Mucosa of descending colon (tissue), 3 donors: ENCODE measurements at places on chromosomes 5 and 9.

DNA sequence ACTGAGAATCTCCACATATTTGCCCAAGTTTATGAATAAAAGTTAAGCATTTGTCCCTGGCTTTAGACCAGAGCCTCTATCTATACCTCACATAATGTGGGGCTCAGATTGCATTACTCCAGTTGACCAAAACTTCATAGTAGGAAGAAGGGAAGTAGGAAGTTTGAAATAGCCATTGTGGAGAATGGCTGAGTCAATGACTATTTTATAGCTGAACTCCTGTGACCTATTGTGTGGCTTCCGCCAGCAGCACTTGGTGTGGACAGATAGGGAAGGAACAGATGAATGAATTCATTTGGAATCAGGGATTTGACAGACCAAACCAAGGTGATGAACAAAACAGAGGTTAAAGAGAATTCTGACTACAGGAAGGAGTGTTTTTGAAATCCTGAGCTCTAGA is 92.9 kb upstream of the LPAR1 start:
- DNase-seq = no peak

GRCh38 chr5:143594902-143595818 is 191.7 kb upstream of the NR3C1 start:
- DNase-seq = no peak

- DNase-seq = no peak
Observed at GRCh38 chr5:139245637-139246339, 47.6 kb upstream of the SIL1 start.

DNA sequence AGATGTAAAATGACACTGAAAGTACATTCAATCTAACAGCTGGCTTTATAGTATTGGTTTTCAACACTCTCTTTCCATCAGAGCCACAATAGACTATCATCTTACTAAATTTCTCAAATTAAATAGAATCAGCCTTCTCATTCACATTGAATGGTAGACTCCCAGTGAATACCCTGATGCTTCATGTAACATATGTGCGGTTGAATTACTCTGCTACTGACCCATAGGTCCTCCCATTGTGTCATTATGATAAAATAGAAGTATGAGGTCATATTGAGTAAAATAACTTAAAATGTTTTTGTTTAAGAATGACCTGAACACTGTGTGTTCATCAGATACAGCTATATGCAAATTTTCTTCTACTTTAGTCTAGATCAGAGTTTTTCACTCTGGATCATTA is 75.9 kb upstream of the ADAMTSL1 start:
- no peak for DNase-seq

DNA sequence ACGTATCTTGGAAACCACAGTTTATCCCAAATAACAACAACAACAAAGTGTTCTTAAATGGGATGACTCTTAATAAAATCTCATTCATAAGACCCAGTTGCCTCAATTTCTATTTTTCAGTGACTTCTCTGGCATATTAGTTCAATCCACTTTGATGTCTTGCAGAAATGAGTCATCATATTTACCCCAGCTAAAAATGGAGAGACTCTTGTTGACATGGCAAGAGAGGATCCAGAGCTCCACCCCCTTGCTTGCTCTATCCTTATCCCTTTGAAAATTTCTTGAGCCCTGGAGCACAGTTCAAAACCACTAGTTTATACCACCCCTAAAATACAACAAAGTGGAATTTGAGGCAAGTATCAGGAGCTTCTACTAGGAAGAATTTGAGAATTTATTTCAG is 20.8 kb downstream of the VCAN start:
- DNase-seq = no peak

- no peak for DNase-seq
Observed at GRCh38 chr9:95406121-95406520, 88.6 kb upstream of the FANCC start.

DNA sequence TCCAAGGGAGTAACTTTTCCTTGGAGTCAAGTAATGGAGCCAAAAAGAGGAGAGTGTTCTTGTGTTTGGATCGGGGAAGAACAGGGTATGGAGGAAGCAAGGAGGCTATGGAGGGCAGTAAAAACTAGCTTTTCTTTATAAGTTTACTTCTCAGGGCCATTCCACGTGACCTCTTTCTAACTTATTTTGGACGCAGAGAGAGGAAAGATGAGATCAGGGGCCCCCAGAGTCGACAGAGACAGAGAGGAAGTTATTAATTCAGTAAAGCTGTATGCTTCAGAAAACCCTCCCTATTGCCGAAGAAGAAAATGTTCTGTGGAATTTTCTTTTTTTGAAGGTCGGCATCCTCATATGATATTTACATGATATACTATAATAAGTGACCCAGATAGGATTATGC is 233.8 kb upstream of the MPDZ start:
- no peak for DNase-seq

GRCh38 chr5:139664727-139665351 is 16.7 kb downstream of the CXXC5 start:
- no peak for DNase-seq

DNA sequence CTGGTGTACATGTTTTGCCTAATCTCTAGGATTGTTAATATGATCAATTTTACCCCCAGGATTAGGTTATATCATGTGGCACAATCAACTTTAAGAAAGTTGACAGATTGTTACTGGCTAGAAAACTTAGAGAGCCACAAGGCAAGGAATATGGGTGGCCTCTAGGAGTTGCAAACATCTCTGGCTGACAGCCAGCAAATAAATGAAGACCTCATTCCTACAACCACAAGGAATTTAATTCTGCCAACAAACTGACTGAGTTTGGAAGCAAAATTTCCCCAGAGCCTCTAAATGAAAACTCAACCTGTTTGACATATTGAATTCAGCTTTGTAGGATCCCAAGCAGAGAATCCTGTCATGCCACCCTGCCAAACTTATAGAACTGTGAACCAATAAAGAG is 196.4 kb upstream of the PTGER4 start:
- no peak for DNase-seq

DNA sequence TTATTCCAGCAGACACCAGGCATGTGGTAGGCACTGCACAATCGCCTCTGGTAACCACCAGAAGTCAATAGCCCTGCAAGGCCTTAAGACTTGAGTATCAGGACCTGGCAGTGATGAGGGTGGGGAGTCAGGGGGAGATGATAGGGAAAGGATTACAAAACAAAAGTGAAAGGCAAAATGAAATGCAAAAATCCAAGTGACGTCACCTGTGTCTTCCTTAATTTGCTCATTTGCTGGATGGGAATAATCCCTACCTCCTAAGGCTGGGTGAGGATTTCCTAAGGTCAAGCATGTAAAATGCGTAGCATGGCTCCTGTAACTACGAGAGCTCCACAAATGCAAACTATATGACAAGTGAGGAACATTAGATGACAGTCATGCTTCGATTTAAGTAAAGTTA is 58.4 kb downstream of the FOXI1 start:
- DNase-seq = no peak

DNA sequence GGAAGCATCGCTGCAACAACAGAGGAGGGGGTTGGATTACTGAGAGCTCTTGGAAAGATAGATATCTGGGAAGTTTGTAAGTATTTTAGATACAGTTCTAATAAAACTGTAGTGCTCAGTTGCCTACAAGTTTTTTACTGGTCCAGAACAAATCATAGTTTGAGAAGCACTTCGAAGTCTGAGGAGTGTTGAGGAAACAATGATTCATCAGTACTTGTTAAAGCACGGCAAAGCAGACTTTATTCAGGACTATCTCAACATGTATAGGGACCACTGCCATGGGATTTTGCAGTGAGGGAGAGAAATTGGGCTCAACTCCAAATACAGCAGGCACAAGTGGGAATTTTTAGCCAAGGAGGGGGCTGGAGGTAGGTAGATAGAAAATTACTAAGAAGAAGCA is 25.3 kb upstream of the RECK start:
- no peak for DNase-seq

GRCh38 chr9:9612270-9612669 is 1000.5 kb downstream of the PTPRD start:
- DNase-seq = no peak

GRCh38 chr9:111187376-111187775 is 142.6 kb downstream of the OR2K2 start:
- DNase-seq = no peak

DNA sequence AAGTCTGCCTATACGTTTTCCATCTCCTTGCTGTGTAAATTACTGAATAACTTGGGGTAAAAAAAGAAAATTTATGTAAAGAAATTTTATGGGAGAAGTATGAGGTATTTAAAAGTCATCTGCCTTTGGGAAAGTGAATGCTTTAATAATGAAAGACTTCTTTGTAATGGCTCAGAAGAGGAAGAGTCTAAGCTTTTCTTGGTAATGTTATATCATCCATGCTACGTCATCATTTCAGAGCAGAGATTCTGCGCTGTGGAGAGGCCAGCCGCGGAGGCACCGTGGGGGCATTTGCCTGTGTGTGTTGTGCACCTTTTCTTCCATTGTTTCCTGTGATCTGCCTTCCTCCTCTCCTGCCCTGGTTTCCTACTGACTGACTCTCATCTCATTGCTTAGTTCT is 78.2 kb downstream of the GOLM1 start:
- no peak for DNase-seq
